Cardiac fibroblast (primary cell): ENCODE measurements at places on chromosomes 1 and 21.

GRCh38 chr1:222454782-222455181, 93.1 kb downstream of the HHIPL2 start:
- DNase-seq: no peak

DNA sequence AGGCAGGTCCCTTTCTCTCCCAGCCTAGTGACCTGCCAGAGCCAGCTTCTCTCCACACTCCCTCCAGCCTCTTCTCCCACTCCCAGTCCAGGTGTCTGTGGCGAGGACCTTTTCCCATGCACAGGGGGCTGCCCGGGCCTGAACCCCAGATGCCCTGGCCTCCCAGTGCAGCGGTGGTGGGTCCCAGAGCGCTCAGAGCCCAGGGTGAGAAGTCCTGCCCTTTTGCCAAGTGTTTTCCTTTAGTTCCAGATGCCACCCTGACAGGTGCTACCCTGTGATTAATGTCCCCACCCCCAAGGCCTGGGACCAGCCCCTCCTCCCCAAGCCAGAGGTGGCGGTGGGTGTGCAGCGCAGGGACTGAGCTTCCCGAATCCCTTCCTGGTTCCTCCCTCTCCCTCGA, 90.4 kb downstream of the PAX7 start:
- DNase-seq: no peak

DNA sequence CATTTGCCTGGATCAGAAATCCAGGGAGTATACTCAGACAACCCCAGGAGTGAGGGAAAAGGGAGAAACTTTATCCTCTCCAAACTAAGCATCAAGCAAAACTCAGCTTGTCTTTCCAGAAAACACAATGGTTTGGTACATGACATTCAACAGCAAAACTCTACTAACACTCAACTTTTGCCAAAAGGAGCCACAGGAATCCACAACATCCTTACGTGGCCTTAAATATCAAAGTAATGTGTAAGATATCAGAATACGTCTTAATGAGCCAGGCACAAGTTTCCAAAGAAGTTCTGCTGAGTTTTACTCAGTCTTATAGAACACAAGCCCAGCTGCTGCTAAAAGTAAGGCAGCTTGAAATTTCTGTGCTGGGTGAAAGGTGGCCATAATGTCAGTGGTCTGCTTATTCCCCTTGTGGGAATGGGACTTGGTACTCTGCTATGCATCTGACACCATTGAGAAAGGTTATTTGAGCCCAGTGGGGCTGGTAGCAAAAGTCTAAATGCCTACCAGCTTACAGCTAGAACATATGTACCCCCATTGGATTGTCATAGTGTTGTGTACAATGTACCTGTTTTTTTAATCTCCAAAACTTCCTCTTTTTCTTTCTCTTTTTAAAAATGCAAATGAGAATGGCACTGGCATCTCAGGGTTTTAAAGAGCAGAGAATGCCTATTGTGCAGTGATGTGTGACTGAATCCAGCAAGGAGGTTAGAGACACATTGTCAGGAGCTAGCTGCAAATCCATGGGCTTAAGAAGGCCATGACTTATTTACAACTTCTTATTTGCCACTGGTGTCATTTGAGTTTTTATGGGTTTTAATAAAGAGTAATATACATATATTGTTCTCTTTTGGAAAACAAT, 62.0 kb upstream of the ST6GALNAC3 start:
- DNase-seq: no peak

GRCh38 chr1:40876891-40877290, 14.7 kb upstream of the CITED4 start:
- DNase-seq: no peak

DNA sequence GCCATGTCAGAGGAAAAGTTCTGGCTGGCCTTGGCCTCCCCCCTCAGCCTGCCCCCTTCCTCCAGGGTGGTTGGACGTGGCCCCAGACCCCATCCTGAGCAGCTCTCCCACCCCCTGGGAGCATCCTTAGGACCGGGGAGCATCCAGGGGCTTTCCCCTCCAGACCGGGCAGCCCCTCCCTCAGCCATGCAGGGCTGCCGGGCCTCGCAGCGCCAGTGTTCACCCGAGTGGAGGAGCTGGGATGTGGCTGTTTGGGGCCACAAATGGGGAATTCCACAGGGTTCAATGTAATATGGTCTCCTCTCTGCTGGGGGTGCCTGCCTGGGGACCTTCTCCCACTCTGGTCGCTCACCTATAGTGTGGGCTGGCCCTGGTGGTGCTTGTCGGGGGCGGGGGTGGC, 4.2 kb upstream of the PFKL start:
- DNase-seq: no peak

GRCh38 chr1:67682659-67683197, 2.3 kb upstream of the GADD45A start:
- peak; percentile 80 for DNase-seq
